ENCODE measurements at places on chromosomes 3 and 15.

- DNase-seq: no peak
These were observed 26.5 kb downstream of the TSPAN3 start for GRCh38 chr15:77044228-77045042.

DNA sequence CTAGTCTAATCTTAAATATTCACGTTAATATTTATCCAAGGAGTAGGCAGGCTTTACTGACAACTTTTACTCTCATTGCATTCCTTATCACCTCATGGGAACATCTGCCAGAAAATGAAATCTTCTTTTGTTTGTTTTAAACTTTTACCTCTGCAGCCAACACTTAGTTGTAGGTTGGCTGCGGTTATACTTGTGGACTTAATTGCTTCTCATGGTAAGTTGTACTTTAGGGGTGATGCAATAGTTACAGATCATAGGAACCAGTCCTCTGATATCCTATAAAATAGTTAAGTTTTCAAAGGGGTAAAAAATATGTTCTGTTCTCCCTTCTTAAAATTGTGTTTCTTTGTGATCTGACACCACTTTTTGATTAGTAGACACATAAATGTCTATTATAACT, 321.9 kb downstream of the ZPLD1 start:
- DNase-seq: no peak

GRCh38 chr15:77144026-77144425, 73.1 kb upstream of the TSPAN3 start:
- DNase-seq: no peak

GRCh38 chr3:157844800-157845565, 261.2 kb downstream of the SHOX2 start:
- no peak for DNase-seq

- DNase-seq: no peak
These were observed 7.7 kb downstream of the SLC6A6 start for GRCh38 chr3:14410106-14410502.

DNA sequence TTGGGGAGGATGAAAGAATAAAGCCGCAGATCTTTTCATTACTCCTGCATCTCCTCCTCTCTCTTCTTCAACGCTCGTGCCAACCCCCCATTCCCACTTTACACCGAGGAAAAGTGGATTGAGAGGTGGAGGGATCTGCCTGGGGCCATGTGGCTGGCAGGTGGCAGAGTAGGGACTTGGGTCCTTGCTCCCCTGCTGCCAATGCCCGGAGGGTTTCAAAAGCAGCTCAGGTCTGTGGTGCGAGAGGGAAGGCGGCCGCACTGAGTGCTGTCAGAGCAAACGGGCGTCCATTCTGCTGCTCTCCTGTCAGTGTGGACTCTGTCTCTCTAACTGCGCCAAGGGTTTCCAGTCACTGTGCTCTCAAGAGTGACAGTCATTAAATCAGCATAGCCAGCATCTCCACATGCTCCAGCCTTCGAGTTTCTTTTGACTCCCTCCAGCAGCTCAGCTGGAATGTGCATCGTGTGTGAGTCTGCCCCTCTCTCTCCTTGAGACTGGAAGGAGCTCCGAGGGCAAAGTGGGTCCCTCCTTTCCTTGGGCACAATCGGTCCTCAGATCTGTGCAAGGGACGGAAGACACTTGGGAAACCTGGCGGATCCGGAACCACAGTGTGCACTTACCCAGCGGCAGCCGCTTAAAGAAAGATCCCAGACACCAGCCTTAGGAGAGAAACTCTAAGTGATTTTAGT, 68.6 kb downstream of the VGLL4 start:
- no peak for DNase-seq

- no peak for DNase-seq
These were observed 11.8 kb downstream of the CCNB2 start for GRCh38 chr15:59116771-59117170.

- DNase-seq: no peak
These were observed 302.9 kb upstream of the RASGRP1 start for GRCh38 chr15:38867556-38867955.

- no peak for DNase-seq
These were observed 25.6 kb downstream of the CEP19 start for GRCh38 chr3:196686436-196686835.

Data from stimulated activated CD4-positive, alpha-beta T cell treated with anti-CD3 and anti-CD28 coated beads, Interleukin-1b, Interleukin-23, amount 100 ng/mL, for 24 hours (primary cell).